ENCODE measurements at places on chromosomes 11 and 22.
A peak's percentile ranks its signal among the peaks of the same experiment; 100 is the strongest.

DNA sequence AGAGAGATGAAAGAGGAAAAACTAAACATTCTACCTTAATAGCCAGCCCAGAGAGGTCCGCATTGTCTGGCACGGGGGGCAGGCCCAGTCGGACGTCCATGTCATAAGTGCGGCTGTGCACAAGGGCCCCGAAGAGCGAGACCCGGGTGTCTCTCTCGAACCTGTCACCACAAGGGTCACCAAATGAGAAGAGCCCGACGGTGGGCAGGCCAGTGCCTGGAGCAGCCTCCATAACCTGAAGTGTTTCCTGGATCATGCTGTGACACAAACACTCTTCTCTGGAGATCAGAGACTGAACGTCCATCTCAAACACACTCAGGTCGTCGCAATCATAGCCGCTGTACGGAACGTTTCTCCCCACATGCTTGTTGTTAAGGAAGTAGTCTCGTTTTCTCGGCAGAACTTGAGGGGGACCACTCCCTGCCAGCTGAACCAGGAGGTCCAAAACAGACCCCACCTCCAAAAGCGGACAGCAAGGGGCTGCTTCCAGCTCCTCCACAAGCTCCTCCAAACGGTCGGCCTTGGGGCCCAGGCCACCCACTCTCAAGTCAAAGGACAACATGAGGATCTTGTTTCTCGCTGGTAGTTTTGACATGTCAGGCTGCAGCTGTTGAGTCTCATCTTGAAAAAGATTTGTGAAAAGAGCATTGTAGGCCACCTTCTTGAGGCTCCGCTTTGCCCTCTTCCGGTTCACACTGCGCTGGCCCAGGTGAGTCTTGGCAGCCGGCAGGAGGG is 971 bp downstream of the TUBGCP6 start:
- DNase-seq: peak; percentile 37

- DNase-seq: no peak
These were observed 967.5 kb downstream of the NTM start for GRCh38 chr11:132337819-132338416.

GRCh38 chr22:45553351-45554039 is 50.8 kb downstream of the FBLN1 start:
- DNase-seq: peak; percentile 85

DNA sequence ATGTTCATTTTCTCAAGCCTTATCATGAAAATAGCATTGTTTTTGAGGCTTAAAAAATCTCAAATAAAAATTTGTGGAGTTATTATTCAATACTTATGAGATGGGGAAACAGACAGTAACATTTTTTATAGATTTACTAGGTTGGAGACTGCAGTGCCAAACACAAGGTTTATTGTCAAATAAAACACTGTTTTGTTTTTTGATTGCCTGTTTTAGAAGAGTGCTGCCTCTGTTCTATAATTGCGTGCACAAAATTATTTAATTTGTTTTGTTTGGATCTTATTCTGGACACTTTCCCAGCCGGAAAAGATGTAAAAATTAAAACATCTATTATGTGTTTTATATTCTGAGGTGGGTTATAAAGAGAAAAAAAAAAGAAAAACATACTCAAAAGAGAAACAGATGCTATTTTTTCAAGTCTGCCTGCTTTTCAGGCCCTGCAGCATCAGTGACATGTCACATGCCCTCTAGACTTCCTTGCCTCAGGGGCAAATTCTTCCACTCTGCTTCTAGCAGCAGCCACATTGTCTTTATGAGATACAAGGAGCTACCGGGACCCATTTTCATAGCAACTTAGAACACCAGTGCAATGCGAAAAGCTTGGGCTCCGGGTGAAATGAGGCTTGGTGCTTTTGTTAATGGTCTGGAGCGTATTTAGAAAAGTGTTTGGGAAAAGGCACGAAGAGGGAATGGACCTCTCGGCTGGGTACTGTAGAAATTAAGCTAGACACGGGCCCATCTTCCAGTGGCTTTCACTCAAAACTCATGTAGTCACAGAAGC is 77.5 kb downstream of the EFCAB6 start:
- no peak for DNase-seq

DNA sequence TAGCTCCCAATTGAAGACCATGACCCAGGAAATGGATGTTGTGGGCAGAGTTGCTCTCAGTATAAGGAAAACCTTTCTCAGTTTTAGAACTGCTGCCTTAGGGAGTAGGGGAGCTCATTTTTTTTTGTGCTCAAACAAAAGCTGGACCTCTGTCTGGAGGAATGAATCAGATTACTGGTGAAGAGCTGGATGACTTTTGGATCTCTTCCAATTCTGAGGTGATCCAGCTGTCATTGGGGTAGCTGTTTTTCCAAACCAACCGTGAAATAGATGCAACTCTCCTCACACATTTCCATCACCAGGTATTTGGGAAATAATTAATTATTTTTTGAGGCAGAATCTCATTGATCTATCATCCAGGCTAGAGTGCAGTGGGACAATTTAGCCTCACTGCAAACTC is 251.3 kb upstream of the PLET1 start:
- no peak for DNase-seq

GRCh38 chr22:19748991-19749664 is 11.4 kb upstream of the TBX1 start:
- DNase-seq: no peak

GRCh38 chr11:69211920-69212797 is 56.4 kb downstream of the SMIM38 start:
- no peak for DNase-seq

GRCh38 chr22:43479301-43479950 is 67.6 kb downstream of the MPPED1 start:
- no peak for DNase-seq

DNA sequence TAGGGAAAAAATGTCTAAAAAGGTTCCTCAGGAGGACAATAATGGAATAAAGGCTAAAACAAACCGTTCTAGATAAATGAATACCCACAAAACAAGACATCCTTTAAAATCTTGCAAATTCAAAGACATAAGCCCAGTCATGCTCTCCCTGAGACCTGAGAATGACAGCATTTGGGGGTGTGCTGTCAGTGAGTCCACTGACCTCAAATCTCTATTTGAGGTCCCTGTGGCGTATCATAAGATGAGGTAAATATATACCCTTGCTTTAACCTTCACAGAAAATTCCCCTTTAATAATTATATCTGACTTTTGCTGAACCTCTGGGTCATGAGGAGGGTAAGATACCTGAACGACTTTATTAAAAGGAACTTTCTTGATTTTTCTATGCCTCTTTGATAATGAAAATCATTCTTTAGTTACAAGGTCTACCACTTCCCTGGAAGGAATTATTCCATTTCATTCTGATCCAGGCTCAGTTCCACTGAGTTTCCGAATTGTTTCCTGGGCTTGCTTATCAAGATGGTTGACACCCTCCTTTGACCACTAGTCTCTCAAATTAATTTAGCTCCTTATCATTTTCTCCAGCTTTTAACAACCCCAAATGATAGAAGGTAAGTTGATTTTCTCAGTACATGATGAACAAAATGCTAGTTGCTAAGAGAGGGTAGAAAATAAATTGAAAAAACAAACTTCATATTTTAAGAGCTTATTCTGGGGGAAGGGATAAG is 53.8 kb upstream of the CHRM4 start:
- DNase-seq: no peak

- no peak for DNase-seq
These were observed 1.3 kb upstream of the RAG1 start for GRCh38 chr11:36566407-36567053.

- DNase-seq: no peak
These were observed 8.9 kb upstream of the OR2D3 start for GRCh38 chr11:6911948-6912347.

DNA sequence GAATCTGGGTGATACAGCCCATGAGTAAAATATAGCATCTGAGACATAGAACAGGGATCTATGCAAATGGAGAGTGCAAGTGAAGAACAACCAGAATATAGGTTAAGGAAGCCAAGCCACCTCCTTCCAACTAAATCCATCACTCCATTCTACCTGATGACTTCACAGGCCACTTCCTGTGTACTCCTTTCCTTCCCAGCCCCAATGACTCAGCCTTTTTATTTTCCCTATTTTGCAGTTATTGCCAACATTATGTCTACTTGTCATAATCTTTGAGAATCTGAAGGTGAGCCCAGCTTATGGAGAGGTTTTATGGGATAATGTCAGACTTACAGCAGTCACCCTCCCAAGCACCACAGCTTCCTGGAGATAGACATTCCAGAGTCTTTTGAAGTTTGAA is 1.4 kb upstream of the OR52M1 start:
- DNase-seq: no peak

GRCh38 chr11:46237248-46238077 is 40.0 kb upstream of the CREB3L1 start:
- DNase-seq: peak; percentile 93

DNA sequence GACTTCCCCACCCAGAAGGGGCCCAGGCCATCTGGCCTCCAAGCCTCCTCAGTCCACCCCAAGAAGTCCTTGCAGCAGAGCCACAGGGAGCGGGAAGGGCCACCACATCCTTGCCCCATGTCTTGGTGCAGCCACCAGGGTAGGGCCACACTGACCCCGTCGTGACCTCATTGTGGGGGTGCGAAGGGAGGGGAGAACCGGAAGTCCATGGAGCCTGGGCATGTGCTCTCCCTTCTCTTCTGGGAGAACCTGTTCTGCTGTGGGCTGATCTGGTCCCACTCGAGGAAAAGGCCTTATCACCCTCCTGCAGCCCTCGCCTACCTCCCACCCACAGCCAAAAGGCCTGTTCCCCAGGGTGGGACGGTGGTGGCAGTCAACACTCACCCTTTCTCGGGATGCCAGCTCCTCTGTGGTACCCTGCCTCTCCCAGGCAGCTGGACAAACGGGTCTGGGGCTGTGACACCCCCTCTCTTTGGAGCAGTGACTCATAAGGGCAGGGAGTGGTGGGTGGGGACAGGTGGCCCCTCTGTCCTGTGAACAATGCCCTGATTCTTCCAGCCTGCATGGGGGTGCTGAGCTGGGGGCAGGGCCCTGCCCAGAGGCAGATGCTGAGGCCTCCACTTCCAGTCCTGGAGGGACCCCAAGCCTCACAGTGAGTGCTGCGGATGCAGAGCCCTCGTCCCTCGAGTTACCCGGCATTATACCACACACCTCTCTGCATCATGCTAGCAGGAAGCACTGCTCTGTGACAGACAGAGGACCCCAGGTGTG is 14.6 kb upstream of the CTSD start:
- no peak for DNase-seq

GRCh38 chr22:22229683-22230420 is 14.7 kb upstream of the VPREB1 start:
- DNase-seq: no peak

DNA sequence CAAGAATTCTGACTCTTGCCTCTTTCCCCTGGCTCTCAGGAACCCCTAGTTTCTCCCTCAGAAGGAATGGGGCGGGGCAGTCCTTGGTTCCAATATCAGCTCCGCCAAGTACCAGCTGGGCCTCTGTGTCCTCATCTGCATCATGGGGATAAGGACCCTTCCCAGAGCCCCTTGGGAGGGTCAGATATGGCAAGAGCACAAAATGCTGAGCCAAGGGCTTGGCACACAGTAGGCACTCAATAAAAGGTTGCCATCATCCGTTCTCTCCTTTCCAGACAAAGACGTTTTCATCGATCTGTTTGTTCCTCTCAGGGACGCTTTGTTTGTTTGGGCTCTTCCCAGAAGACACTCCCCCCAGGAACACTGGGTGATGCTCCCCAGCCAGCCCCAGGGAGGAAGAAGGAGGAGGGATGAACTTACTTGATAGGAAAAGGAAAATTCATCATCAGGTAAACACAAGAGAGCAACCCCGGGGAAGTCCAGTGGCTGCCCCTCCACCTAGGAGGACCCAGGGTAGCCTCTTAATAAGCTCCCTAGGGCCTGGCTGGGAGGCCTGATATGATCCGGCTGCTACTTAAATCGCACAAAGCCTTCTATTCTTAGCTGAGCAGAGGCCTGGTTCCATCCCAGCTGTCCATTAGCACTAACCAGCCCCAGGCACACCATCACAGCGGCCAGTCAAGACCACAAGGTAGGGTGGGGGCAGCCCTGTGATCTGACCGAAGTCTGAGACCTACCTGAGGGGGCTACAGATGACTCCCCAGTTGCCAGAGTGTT is 19.6 kb downstream of the GDPD5 start:
- DNase-seq: no peak

DNA sequence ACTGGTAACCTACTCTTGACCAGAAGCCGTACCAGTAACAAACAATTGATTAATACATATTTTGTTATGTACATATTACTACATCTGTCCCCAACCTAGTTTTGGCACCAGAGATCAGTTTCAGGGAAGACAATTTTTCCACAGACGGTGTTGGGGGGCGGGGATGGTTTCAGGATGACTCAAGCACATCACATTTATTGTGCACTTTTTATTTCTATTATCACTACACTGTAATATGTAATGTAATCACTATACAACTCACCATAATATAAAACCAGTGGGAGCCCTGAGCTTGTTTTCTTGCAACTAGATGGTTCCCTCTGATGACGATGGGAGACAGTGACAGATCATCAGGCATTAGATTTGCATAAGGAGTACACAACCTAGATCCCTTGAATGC is 15.5 kb downstream of the DGCR8 start:
- DNase-seq: no peak

DNA sequence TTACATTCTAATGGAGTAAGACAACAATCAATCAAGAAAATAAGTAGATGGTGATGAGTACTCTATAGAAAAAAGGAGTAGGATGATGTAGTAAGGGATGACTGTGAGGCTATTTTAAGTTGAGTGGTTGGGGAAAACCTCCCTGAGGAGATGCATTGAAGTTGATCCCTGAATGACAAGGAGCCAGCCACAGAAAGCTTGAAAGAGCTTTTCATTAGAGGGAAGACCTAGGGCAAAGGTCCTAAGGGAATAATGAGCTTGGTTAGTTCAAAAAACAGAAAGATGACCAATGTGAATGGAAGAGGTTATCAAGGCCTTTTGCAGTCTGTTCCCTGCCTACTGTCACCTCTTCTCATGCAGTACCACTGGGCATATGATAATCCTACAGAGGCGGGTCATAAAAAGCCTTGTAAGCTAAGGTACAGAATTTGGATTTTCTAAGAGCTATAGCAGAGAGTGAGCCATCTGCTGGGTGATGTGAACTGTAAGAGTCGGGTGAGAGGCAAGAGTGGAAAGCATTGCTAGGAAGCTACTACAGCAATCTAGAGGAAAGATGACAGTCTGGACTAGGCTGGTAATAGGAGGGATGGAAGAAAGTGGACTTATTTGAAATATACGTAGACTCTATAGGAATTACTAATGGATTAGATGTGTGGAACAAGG is 3.1 kb downstream of the PPP2R1B start:
- no peak for DNase-seq

GRCh38 chr11:65169164-65169641 is 830 bp upstream of the SPDYC start:
- DNase-seq: peak; percentile 59

- DNase-seq: no peak
These were observed 297.7 kb upstream of the FAT3 start for GRCh38 chr11:91926965-91927364.

GRCh38 chr11:9643751-9644150 is 20.1 kb upstream of the SWAP70 start:
- DNase-seq: no peak
